ENCODE measurements at places on chromosomes 12 and 14.

- DNase-seq: no peak
Observed at GRCh38 chr12:9406564-9407424, 198.6 kb upstream of the PZP start.

GRCh38 chr12:69969011-69969410 is 144.0 kb downstream of the MYRFL start:
- DNase-seq: no peak

DNA sequence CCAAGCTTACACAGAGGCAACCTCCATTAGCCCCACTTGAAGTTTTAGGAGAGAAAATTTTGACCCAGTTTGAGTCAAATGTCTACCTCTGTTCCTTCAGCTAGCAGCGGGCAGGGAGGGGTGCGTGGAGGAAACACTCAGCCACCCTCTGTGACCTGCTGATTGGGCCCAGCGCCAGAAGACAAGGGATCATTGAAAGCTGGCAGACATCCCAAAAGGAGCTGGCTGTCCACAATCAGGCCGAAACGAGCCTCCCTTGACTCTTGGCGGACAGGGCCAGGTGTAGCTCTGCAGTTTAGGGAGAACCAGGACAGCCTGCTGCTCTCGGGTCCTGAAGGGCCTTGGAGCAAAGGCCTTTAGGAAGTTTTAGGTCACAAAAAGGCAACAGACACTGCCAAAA is 41.3 kb downstream of the CD9 start:
- no peak for DNase-seq

DNA sequence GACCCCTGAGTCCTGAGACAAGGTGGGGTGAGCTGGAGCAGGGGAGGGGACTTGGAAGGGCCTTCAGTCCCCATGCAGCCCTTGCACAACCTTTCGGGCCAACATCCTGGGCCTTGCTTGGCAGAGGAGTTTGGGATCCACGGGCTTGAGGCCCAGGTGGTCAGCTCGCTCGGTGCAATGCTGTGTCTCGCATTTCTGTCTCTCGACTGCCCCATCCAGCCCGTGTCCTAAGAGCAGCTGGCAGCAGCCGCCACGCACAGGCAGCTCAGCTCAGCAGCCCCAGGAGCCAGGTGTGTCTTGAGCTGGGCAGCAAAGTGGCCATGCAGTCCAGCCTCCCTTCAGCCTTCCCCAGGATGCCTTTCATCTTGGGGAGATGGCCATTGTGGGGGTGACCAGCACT is 10.8 kb downstream of the PACS2 start:
- DNase-seq: no peak

Measured in forelimb muscle (tissue), 1 donor.